Hippocampal formation (tissue), 2 donors: ENCODE measurements at places on chromosomes 6 and 20.
A peak's percentile ranks its signal among the peaks of the same experiment; 100 is the strongest.

- no peak for DNase-seq
Measured at GRCh38 chr6:94902974-94903628, 674.2 kb upstream of the MANEA start.

DNA sequence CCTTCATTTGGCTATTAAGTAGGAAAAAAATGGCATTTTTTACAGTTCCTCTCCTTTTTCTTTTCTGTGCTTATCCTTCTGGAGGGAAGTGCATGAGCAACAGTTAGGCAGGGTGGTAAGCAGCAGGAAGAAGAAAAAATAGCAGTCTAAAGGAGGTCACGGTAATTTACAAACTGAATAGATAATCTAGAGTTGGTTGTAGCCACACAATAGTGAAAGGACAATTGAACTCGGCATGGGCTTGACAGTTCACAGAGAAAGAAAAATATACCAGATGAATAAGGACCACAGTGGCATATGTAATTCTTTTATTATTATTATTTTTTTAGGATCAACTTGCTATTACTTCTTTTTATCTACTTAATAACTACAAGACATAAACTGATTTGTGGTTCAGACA, 358.6 kb downstream of the BTBD9 start:
- DNase-seq: no peak

DNA sequence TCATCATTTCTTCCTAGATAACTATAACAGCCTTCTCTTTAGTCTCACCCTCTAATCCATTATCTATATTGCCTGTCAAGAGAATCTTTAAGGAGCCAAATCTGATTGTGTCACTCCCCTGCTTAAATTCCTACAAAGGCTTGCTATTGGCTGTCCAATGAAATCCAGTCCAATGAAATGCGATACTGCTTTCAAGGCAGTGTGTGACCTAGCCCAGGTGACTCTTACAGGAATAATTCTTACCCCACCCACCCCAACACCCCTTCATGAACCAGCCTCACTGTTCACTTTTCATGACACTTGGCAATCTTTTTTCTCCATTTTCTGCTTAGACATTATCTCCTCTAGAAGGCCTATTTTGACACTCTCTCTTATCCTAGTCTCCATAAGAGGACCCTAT, 163.3 kb upstream of the MARCKS start:
- DNase-seq: no peak

GRCh38 chr6:29376003-29376402, 912 bp upstream of the OR12D3 start:
- no peak for DNase-seq

- DNase-seq: no peak
Measured at GRCh38 chr6:25698631-25699030, 46.6 kb downstream of the SCGN start.

- no peak for DNase-seq
Measured at GRCh38 chr6:161833099-161833860, 559.4 kb upstream of the AGPAT4 start.

DNA sequence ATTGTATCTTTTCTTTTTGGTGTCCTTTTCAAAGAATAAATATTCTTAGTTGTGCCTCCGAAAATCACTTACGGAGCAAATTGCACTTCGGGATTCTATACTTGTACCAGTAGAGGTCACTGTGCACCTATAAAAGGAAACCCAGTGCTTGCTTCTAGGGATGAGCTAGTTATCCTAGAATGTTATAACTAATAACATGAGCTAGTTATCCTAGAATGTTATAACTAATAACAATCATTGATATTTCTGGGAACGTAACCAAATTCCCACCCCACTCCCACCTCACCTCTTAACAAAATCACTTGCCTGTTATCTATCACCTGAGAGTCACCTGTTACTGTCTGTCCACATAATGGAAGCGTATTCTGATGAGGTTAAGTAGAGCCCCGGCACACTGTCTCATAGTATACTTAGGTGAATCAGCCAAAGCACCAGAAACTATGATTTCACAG, 126.9 kb upstream of the TIAM2 start:
- DNase-seq: peak; percentile 70

- DNase-seq: no peak
Measured at GRCh38 chr6:33116417-33116816, 40.6 kb downstream of the HLA-DPB1 start.

DNA sequence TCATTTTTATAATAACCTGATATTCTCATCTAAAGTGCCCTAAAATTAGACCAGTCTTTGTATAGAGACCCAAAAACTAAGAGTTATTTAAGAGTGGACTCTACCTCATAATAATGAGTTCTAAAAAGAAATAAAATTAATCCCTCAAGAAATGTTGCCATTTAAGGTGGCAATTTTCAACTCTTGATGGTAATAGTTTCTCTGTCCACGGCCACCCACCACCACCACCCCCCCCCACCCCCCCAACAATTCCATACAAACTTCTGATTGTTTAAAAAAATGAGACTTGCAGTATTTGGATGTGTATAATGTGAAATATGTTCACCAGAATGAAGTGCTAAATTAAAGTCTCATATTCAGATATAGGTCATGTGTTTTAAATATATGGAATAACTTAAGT, 2.4 kb downstream of the MAP7 start:
- no peak for DNase-seq

DNA sequence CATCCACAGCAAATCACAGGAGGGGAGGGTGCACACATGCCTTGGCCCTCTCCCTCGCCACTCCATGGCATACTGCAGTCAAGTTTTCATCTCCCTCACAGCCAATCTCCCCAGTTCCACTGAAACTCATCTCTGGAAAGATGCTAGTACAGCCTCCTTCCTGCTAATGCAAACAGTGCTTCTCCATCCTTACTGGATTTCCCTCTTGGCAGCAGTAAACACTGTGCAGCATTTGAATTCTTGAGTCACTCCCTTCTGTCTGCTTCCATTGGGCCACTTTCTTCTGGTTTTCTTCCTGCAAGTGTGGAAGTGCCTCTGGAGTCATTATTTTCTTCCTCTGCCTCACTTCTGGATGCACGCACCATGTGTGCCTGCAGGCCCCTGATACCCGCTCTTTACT, 460.3 kb downstream of the QKI start:
- no peak for DNase-seq

- DNase-seq: no peak
Measured at GRCh38 chr6:43742931-43743632, 26.9 kb upstream of the VEGFA start.

- DNase-seq: no peak
Measured at GRCh38 chr6:135996668-135997067, 145.2 kb downstream of the PDE7B start.

GRCh38 chr20:58407966-58408557, 19.0 kb downstream of the VAPB start:
- DNase-seq: no peak

DNA sequence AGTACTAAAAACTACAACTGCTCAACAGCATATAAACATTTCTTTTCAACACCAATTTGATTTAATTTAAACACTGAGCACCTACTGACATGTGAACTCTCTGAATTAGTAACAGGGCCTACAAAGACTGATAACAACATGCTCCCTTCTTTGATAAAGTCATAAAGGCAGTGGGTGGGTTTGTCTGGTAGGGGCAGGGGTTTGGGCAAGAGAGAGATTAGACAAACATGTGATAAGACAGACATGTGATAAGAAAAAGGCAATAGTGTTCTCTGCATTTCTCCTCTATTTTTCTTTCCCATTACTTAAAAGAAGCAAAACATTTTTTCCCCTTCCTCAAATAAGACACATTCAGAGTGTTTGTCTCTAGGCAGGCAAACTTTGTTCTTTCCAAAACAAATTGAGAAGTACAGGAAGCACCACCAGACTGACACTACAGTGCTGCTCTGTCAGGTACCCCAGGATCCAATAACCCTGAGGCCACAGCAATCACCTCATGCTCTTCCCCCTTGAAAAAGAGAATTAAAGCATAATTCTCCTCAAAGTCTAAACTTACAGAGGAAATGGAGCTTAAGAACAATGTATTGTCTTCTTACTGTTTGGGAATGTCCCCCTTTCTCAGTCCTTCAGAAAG, 11.9 kb downstream of the C6orf52 start:
- no peak for DNase-seq

DNA sequence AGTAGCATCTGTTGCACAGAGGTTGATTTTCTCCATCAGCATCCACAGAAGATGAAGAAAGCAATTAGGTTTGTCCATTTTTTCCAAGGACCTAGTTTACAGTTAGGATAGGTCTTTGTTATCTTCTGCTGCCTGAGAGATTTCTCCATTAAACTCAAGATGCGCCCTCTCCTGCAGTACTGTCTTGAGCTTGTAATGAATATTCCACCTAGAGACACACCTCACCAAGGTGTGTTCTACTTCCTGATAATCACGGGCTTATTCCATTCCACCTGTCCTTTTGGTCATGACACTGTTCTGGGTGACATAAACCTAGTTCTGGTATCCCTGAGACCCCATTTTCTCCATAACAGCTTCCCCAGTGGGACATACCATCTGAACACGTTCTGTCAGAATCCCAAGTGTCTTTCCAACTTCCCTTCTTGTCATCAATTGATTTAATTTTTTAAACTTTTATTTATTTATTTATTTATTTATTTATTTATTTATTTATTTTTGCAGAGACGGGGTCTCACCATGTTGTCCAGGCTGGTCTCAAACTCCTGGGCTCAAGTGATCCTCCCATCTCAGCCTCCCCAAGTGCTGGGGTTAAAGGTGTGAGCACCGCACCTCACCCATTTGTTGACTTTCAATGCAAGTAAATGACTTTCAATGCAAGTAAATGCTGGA, 75.6 kb upstream of the HS3ST5 start:
- DNase-seq: no peak

GRCh38 chr6:125299257-125299656, 2.5 kb downstream of the HDDC2 start:
- no peak for DNase-seq

DNA sequence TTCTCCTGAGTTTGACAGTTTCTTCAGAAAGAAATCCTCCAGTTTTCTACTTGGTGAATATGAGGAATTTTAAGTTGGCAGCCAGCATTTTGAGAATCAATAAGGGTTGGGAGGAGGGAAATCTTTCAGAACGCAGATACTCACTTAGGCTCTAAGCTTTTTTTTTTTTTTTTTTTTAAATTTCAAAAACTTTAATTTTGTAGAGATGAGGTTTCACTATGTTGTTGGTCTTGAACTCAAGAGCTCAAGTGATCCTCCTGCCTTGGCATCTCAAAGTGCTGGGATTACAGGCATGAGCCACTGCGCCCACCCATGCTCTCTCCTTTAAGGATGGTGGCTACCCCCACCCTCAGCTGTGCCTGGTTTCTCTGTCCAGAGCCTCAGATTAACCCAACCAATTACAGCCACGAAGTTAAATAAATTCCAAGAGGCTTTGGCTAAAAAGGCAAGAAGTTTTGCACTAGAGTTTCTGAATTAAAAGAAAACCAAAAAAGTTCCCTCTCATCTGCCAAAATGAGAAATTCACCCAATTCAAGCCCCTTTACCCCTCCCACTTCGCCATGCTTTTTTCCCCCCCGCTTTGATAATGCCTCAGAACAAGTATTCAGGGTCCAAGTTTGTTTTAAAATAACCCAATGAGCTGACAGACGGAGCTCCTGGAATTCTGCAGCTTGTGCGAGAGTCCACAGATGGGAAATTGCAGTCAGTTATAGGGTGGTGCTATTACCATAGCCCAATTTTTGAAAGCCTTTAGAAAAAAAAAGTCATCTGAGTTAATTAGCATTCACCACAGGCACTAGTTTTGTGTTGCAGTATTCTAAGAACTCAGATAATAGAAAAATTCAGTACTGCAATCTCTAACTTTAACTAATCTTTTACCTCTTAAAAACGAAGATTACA, 94.3 kb upstream of the BEND3 start:
- no peak for DNase-seq

- no peak for DNase-seq
Measured at GRCh38 chr6:88490908-88491264, 324.7 kb upstream of the CNR1 start.

DNA sequence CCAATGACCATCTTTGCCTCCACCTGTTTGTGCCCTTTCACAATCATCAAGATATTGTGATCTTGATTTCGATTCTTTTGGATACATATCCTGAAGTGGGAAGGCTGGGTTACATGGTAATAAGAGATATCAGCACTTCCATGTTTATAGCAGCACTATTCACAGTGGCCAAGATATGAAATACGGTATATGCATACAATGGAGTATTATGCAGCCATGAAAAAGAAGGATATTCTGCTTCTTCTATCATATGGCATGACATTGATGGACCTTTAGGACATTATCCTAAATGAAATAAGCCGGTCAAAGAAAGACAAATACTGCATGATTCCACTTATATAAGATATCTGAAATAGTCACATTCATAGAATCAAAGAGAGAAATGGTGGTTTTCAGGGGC, 144.0 kb downstream of the CCDC170 start:
- no peak for DNase-seq

- DNase-seq: no peak
Measured at GRCh38 chr6:109303164-109303563, 79.1 kb downstream of the CD164 start.

GRCh38 chr6:14734052-14734415, 511.8 kb upstream of the JARID2 start:
- DNase-seq: no peak

GRCh38 chr6:108676555-108676954, 115.8 kb downstream of the FOXO3 start:
- DNase-seq: no peak

DNA sequence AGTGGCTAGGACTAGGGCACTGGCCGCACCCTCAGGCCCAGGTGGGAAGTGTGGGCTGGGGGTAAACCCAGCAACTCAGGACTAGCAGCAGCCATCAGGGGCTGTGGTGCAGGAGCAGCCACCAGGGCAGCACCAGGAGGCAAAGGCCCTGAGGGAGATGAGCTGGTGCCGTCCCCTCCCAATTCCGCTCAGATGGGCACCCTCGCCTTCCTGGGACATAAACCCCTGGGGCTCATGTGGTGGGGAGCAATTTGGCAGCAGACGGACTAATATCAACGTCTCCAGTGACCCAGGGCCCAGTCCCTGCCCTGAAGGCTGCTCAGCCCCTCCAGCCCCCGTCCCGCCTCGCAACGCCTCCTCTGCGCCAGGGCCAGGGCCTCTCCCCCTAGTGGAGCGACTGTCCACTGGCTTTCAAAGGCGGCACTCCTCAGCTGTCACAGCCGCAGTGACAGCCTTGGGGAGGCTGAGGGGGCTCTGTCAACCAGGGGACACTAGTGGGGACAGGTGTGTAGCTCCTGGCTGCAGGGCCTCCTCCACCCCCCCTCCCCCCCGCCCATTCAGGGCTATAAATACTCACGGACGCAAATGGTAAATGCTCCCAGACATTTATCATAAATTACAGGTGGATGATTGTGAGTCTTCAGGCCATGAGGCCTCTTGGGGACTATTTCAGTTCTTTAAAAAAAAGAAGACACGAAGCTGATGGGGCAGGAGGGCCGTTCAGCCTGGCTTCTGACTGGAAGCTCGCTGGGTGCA, 349.9 kb downstream of the ZFAND3 start:
- no peak for DNase-seq
